ENCODE measurements at places on chromosomes 6 and 20.

GRCh38 chr20:58523072-58523970 is 8.1 kb upstream of the APCDD1L start:
- DNase-seq: no peak

GRCh38 chr6:169913096-169913638 is 161.7 kb downstream of the ERMARD start:
- no peak for DNase-seq

GRCh38 chr6:54588176-54588575 is 258.4 kb upstream of the FAM83B start:
- DNase-seq: no peak

- no peak for DNase-seq
These were observed 99.4 kb downstream of the SLC35B3 start for GRCh38 chr6:8335896-8336295.

DNA sequence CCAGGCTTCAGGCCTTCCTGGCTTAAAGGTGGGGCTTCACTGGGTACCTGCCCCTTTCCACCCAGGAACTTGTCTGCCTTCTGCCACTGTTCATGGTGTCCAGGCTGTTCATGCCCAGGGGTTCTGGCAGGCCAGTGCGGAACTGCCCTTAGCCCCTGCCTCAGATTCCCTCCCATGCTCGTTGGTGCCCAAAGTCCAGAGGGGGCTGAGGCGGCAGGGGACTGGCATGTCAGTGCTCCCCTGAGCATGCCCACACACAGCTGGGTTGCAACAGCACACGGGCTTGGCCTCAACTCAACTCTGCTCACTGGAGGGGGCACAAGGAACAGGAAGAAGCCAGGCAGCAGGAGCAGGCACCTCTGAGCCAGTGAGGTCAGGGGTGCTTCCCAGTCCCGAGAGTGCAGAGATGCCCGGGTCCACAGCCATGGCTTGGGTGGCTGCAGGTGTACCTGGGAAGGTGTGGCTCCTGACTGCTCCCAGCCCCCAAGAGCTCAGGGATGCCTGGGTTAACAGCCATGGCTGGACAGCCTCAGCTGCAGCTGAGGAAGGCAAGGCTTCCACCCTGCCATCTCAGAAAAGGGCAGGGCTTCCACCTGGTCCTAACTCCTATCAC is 845.9 kb downstream of the EYS start:
- no peak for DNase-seq

GRCh38 chr6:154414021-154414813 is 57.6 kb upstream of the IPCEF1 start:
- no peak for DNase-seq

- no peak for DNase-seq
These were observed 50.0 kb upstream of the NOX3 start for GRCh38 chr6:155505608-155505989.

DNA sequence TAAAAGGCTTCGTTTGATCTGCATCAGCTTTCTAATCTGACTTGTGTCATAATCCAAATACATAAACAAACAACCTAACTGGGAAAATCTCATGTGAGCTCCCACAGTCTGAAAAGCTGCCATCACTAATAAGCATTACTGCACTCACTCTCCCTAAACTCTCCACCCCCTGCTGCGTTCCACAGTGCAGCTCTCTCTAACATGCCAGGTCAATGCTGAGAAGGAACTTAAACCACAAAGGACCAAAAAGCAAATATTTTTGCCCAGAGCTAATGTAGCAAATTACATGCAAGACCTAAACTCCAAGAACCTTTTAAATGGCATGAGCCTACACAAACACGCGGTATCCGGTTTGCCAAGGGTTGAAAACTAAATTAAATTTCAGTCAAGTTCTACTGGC is 542.3 kb upstream of the JARID2 start:
- DNase-seq: no peak

DNA sequence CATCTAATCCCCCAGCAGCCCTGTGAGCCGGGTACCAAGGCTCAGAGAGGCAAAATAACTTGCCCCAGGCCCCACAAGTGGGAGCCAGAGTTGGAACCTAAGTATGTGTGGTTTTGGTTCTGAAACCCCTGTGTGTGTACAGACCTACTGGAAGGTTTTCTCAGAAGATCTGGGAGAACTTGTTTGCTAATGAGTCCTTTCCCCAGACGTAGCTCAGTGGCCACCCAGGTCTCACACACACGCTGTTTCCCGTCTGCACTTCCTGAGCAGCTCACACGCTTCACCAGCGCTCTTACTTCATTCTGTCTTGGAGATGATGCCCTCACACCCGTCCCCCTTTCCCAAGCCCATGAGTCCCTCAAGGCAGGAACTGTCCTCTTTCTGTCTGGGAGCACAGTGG is 8.2 kb downstream of the CCN5 start:
- DNase-seq: no peak

GRCh38 chr6:112761740-112762139 is 414.6 kb downstream of the RFPL4B start:
- no peak for DNase-seq

DNA sequence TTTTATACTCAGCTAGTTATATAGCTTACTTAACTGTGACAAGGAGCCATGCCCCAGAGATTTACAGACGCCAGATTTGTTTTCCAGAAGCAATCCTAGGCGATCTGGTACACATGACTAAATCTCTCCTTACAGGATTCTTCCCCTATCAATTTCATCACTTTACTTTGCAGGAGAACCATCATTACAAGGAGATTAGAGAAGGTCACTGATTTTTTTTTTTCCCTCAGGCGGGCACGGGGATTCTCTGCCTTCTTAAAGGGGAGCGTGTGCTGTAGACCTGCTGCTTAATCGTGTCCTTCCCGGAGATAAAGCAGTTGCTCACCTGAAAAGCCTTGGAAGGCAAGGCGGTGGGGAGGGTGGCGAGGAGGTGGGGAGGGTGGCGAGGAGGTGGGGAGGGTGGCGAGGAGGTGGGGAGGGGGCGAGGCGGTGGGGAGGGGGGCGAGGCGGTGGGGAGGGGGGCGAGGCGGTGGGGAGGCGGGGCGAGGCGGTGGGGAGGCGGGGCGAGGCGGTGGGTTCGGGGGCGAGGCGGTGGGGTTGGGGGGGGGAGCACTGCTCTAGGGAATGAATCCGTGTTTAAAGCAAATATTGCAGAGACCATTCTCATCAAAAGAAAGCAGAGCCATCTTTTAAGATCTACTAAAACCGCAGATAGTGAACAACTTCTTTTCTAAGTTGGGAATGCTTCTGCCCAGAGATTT is 14.3 kb upstream of the MRAP2 start:
- DNase-seq: no peak

GRCh38 chr6:168133168-168133561 is 54.2 kb upstream of the FRMD1 start:
- DNase-seq: no peak

GRCh38 chr6:16285467-16286150 is 47.2 kb downstream of the GMPR start:
- DNase-seq: no peak

GRCh38 chr6:109381061-109381746 is 1.1 kb downstream of the CD164 start:
- DNase-seq: no peak

- DNase-seq: no peak
These were observed 52.2 kb downstream of the MRPL14 start for GRCh38 chr6:44074813-44075646.

- no peak for DNase-seq
These were observed 86.4 kb downstream of the ADGRG6 start for GRCh38 chr6:142387997-142388815.

DNA sequence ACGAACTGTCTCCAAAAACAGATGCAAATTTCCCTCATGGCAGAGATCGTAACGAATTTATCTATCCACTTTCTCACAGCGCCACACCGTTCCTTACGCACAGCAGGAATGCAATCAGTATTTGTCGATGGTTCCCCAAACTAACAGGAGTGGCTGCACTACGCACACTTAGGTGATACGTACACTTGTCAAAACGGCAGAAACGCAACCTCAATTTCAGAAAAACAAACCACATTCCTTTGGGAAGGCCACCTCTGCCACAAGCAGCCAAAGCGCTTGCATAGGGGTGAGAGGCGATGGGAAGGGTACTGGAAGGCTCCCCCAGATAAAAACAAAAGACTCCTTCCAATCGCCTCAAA is 638 bp downstream of the MDN1 start:
- no peak for DNase-seq

- DNase-seq: no peak
These were observed 1.5 kb downstream of the DLK2 start for GRCh38 chr6:43453831-43454230.

- no peak for DNase-seq
These were observed 126.4 kb downstream of the OPRM1 start for GRCh38 chr6:154165478-154165877.

DNA sequence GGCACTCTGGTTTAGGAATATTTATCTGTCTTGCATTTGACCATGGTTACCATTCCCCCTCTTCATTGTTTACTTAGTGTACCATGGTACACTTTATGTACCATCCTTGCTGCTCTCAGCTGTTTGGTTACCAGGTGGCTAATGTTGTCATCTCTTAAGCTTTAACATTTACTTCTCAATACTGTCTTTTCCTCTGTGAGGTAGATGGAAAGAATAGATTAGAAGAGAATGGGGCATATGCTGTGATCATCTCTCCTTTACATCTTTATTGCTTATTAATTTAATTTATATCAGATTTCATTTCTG is 109.2 kb downstream of the NCOA3 start:
- no peak for DNase-seq

DNA sequence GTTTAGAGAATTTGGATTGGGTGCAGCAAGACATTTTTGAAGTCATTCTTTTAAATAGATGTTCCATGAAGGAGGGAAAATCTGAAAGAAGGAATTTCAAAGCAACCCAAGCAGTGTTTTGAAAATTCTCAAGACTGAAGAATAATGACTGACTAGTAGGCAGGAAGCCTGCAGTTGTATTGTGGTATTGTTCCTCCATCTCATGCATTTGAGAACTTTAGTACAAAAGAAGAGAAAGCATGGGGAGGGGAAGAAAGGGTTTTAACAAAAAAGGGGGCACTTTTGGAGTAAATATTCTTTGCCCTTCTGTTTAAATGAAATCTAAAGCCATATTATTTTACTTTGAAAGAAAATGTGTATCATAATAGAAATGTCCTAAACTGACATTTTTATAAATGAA is 6.6 kb downstream of the NCOA3 start:
- DNase-seq: no peak

DNA sequence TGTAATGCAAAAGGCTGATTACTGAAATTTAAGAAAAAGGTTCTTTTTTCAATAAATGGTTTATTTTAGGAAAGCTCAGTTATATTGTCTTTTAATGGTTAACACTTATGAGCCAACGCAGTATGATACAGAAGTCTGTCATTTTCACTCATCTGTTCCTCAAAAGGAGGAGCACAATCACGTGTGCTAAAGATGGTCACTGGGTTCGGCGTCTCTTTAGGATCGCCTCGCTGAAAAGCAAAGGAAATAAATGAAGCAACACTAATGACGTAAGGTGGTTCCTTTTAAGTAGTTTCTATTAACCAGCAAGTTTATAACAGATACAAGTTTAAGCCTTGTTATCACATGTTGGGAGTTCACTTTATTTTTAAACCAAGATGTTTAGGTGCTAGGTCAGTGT is 125.7 kb downstream of the MAP3K4 start:
- no peak for DNase-seq

GRCh38 chr20:20207291-20207690 is 155.0 kb downstream of the CFAP61 start:
- DNase-seq: no peak

DNA sequence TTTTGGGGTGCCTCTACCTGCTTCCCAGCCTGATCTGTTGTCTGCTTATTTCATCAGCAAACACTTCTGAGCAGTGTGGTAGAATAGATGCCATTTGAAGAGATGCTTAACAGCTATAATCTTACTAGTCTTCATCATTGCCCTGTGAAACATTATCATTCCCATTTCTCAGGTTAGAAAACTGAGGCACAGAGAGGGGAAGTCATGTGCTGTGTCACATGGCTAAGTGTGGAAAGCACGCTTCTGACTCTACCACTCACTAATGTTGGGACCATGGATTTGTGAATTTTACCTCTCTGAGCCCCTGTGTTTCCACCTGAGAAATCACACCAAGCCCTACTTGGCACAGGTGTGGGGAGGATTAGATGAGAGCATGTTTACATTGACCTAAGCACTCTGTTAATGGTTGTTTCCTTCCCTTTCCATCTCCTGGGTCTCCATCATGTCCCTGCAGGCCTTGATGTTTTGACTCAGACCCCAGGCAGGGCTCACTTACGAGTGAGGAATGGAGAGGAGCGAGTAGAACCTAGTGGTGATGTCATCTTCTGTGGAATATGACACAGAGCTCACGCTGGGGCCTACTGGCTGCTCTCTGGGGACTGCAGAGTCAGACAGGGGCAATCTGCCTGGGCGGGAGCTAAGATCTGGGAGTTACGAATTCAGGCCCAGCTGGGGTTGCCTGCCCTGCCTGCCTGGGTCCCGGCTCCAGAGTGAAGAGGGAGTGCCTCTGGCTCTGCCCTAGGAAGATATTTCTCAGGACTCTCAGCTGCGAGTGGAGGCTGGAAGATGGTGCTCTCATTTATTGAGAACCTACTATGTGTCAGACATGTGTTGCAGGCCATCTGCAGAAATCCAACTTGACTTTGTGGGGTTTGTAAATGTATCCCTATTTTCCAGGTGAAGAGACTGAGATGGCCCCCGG is 64.3 kb downstream of the CDH22 start:
- no peak for DNase-seq

- no peak for DNase-seq
These were observed 80.9 kb downstream of the COL12A1 start for GRCh38 chr6:75124983-75125382.

DNA sequence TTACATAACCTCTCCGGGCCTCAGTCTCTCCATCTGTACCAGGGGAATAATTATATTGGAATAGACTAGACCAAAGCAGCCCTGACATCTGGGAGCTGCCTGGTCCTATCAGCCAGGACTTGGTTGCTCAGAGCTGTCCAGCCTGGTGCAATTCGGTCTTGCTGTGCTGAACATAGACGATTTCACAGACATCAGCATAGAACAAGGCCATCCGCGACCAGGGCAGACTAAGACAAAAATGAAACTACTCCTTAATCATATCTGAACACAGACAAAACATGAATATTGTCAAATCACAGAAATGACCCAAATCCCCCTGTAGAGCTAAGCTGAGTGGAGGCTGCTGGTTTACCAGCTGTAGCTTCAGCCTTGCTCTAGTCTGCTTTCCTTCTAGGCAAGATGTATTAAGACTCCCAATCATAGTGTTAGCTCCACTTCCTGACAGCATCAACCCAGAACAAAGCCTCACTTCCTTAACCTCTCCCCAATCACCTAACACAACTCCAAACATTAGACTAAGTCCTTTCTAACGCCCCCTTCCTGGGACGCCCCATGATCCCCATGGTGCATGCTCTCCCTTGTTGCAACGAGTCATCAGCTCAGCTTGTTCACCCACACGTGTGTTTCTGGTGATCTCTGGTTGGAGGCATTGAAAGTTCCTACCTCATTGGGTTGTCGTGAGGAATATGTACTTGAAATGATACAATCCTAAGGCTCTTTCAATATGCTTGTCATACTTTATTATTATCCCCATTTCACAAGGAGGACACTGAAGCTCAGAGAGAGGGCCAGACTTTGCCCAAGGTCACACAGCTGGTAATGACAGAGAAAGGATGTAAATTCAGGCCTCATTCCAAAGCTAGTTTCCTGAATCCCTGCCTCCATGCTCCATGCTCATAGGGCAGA is 3.5 kb upstream of the MAPK13 start:
- no peak for DNase-seq
